ENCODE measurements at places on chromosomes 3 and 15. TPM values are rescaled to one million over a fixed set of nuclear protein-coding genes. Genes with fewer than 3 reads are reported as not detected.
A peak's percentile ranks its signal among the peaks of the same experiment; 100 is the strongest.

DNA sequence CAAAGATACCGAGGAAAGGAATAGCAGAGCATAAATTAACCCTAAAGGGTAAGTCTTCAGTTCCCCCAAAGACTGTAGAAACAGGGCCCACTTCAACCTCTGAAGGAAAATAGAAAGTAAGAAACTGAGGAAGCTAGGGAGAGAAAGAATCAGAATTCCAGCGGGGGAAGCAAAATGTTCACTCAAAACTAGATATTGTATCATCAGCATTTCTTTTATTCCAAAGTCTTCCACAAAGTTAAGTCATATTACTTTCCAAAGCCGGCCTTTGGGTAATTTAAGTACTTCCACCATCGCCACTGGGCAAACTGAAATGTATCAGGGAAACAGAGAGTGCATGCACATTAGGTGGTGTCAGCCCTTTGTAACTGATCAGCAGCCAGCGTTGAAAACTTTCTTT lies 88.3 kb downstream of the RSL24D1 start:
- DNase-seq, result no peak

- DNase-seq, result no peak
Observed at GRCh38 chr3:15453991-15454625, 26.7 kb downstream of the EAF1 start.

DNA sequence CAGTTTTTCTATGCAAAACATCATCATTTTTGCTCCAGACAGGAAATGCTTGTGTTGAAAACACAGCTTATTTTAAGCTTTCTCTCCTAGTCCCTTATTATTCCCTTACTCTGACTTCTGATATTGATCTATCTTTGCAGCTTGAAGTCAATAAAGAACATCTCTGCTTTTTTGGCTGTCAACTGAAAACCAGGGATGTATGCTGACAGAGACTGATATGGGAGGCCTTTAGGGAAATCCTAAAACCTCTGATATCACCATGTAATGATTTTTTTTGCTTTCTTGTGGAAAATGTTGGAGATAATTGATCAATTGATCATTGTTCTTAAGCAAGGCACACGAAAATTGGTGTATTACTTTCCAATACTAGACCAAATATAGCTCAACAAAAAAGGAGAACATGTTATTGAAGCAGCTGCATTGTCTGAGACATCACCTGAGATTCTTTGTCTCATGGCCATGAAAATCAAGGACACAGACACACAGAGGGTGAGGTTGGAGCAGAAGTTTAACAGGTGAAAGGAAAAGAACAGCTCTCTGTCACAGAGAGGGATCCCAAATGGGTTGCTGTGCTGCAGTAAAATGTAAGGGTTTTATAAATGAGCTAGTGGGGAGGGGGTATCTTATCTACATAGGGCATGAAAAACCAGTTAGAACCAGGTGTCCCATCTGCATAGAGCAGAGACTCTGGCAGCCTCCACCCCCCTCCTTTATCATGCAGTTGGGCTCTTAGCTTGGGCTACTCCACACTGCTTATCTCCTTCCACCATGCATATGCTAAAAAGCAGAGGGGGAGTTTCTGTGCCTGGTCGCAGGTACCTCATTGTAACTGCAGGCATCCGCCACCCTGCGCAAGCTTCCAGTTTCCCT lies 17.0 kb upstream of the SENP7 start:
- no peak for DNase-seq

- DNase-seq, result peak; percentile 21
Observed at GRCh38 chr3:188179006-188179966, 25.3 kb downstream of the LPP start.

DNA sequence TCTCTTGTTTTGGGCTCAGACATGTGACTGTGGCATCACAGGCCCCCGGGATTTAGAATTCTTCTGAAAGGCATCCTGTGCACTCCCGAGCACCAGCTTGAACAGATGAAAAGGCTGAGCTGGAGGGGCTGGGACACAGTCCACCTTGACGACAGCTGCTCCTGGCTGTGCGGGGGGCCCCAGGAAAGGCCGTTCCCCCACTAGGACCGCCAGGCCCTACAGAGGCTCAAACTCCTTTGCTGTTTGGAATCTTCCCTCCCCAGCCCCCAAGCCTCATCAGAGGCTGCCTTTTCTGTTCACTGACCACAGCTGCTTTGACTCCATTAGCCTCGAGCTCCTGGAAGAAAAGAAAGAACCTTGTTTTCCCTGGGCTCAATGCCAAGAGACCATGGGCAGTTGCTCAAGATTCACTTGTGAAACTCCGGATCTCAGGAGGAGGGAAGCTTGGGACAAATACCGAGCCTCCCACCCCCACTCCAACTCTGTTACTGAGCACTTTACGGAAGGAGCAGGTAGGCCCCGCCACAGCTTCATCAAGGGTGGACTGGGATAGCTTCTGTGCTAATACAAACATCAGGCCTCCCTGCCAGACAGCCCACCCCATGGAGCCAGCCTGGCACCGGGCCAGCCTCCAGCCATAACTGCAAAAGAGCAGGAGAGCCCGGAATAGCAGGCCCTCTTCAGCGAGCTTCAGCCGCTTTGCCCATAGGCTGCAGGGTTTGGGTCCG lies 15.7 kb downstream of the CIDEC start:
- DNase-seq, result no peak

GRCh38 chr3:141669434-141669833 lies 68.7 kb upstream of the RNF7 start:
- no peak for DNase-seq

- no peak for DNase-seq
Observed at GRCh38 chr15:35595656-35596055, 49.7 kb upstream of the DPH6 start.

DNA sequence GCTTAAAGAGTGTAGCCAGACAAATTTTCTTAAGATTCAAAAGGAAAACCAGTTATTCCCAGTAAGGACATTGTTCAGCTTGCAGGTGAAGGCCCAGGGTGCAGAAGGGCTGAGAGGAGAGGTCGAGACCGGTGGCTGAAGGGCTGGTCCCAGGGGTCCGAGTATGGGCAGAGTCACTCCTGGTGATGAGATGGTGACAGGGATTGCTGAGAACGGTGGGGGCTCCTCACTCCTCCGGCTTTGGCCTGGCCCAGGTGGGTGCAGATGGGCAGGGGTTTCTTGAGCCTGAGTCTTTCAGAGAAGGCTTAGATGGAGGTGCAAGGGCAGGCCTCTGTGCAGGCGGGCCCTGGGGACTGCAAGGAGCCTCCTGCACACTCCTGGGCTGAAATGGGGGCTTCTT lies 56.2 kb downstream of the ZNF445 start:
- DNase-seq, result no peak

DNA sequence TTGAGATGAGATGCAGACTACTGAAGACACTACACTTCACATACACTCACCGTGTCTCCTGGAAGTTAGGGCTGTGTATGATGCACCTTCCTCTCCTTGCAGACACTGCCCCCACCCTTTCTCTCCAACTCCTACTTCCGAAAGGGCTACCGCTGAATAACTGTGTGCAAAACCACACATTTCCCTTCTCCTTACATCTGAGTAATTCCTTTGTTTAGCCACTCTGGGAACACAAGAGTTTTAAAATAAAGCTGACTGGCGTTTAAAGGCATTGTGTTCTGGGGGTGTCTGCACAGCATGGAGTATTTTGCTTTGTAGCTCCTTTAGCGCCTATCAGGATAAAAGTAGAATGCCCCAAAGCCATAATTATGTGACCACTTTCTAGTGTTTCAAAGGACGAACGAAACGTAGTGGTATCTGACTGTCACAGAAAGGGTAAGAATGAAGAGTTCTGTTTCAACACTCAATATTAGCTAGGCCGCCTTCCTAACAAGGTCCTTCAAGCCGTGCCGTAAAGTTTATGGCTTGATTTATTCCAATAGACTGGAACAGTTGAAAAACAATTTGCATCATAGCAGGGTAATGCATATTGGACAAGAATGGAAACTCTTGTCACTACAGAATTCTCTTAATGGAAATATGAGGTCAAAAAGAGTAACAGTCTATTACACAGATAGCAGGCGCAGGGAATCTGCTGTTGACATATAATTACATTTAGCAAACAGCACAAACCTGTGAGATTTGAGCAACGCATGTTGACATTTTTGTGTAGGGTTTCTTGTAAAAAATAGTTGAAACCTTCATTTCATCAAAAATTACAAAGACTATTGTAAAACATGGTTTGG lies 619.9 kb downstream of the FOXP1 start:
- peak; percentile 83 for DNase-seq

DNA sequence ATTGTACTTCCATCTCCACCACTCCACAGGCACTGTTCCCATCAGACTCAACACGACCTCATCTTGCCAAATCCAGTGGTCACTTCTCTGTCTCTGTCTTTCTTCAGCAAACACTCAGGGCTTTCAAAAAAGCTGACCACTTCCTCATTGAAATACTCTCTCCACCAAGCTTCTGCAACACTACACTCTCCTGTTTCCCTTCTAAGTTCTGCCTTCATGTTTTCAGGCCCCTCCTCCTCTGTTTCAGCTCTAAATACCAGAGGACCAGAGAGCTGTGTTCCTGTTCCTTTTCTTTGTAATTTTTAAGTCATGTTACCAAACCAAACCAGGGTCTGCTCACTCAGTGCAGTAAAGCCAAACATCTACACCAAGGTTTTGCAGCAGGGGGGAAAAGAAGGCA lies 33.8 kb upstream of the ACP3 start:
- DNase-seq, result no peak

- peak; percentile 19 for DNase-seq
Observed at GRCh38 chr3:8450618-8451017, 51.0 kb upstream of the LMCD1 start.

GRCh38 chr3:48926425-48927392 lies 8.1 kb downstream of the ARIH2 start:
- no peak for DNase-seq

DNA sequence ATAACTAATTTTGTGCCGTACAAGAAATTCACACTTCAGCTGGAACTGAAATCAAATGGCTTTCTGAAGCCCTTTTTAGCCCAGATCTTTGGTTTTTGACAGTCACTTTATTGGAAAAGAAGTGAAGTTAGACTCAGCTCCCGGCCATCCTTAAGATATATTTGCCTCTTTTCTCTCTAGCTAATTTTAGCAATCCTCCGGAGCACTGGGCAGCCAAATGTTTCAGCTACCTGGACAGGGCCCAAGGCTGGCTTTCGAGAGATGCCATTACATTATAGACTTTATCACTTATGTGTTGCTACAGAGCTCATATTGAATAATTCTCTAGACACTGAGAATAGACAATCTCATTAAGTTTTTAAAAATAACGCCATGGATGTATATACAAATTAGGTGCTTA lies 28.5 kb upstream of the RPL39L start:
- no peak for DNase-seq

GRCh38 chr15:89444241-89445225 lies 51.9 kb downstream of the RHCG start:
- DNase-seq, result peak; percentile 65

DNA sequence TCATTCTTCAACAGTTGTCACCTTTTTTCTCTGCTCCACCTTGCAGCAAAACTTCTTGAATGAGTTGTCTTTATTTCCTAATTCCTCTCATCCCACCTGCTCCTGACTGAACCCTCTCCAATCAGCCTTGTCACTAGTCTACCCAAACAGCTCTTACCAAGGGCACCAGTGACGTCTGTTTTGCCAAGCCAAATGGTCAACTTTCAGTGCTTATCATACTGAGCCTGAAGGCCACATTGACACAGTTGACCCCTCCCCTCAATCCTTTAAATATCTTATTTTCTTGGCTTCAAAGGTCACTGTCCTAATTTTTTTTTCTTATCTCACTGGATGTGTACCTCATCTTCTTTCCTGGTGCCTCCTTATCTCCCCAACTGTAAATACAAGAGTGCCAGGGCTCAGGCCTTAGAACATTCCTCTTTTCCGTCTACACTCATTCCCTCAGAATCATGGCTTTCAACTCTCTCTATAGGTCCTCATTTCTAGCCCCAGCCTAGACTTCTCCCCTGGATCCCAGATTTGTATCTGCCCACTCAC lies 43.2 kb downstream of the CMTM8 start:
- no peak for DNase-seq

DNA sequence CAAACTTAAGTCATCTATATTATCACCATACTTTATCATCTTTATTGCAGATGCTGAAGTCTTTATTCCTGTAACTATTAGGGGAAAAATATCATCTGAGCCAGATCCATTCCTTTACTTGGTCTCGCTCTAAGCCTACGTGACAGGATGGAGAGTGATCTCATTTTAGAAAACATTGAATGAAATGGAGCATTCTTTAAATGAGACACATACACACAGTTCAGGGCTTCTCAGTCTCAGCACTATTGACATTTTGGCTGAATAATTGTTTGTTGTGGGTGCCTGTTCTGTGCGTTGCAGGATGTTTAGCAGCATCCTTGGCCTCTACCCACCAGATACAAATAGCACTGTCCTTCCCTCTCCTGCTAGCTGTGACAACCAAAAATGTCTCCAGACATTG lies 36.2 kb upstream of the PROK2 start:
- no peak for DNase-seq

DNA sequence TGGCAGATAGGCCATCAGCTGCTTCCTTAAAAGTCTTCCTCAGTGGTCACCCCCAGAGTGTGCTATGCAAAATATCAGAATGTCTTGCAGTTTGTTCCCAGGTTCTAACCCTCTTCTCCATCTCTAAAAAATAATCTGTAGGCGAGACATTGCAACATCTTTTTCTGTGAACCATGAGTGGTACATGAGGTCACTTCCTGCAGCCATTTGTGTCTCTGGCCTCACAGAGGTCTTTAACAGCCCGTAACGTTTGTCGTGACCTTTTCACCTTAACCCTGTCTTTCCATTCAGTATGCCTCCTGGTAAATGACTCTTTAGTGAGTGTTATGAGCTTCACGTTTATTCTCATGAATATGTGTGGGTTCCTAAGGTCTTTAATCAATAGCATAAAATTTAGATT lies 145.4 kb downstream of the KLHL25 start:
- DNase-seq, result no peak

- no peak for DNase-seq
Observed at GRCh38 chr3:113165841-113166240, 45.5 kb upstream of the BOC start.

- DNase-seq, result peak; percentile 26
Observed at GRCh38 chr15:96170979-96171739, 159.3 kb upstream of the NR2F2 start.

SERINC4 gene
- not detected for total RNA-seq

POLQ gene
- 15.6 TPM for total RNA-seq

EEF1AKMT4 gene
- 6.0 TPM for total RNA-seq

MASP1 gene
- 3.3 TPM for total RNA-seq

UNC13C gene
- 0.03 TPM for total RNA-seq

CHRM5 gene
- not detected for total RNA-seq

Data from neural progenitor cell (in vitro differentiated cells).